DMS79 treated with DMSO at 0.1 percent for 48 hours (cell line): ENCODE measurements at places on chromosomes 11 and 22.

DNA sequence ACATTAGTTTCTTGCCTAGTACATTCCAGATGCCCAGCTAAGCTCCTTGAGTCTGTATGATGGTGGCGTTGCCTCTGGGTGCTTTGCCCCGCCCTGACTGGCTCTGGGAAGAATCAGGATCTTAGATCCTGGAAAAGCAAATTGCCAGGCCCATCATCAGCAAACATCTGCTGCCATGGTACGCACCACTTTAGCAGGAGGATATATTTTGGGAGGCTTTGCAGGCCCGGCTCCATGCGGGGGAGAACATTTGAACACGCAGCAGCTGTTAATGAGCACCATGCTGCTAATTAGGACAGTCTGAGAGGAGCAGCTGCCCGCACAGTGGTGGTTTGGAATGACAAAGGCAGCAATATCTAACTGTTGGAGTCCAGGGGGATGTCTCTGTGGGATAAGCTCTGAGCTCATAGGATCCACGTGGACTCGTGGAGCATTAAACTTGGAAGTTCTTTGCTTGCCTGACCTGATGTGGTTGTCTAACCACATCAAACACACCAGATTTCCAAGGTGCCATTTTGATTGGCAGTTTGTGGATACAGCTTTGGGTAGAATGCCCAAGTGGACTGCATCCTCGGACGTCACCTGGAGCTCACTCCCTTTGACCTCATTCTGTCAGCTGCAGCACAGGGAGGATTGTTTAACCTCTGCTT lies 217.0 kb upstream of the ZBED5 start:
- no peak for DNase-seq

DNA sequence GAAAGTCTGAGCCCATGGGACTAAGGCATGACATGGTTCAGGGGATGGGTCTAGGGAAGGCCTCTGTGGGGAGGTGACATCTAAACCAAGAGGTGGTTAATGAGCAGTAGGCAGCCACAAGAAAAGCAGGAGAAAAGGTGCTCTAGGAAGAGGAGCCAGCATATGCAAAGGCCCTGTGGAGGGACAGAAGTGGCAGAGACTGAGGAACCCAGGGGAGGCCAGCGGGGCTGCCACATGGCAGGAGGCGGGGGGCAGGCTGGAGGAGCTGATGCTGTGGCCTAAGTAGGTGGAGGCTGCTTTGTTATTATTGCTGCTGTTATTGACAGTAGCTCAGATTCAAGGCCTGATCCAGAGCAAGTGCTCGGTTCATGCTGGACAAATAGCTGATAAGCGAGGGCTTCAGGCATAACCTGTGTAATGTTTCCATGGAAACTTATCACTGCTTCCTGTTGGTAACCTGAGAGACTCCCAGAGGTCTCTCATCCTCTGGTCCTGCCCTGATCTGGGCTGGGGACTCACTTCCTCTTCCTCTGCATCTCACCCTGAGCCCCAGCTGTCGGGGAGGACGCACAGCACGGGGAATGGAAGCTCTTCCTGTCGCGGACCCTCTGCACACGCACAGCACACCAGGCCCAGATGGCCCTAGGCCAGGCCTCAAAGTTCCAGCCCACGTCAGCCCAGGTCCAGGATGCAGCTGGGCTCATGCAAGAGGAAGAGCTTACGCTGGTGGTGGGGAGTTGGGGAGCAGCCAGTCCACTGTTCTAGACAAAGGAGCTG lies 75.2 kb upstream of the TP53I11 start:
- DNase-seq: no peak

DNA sequence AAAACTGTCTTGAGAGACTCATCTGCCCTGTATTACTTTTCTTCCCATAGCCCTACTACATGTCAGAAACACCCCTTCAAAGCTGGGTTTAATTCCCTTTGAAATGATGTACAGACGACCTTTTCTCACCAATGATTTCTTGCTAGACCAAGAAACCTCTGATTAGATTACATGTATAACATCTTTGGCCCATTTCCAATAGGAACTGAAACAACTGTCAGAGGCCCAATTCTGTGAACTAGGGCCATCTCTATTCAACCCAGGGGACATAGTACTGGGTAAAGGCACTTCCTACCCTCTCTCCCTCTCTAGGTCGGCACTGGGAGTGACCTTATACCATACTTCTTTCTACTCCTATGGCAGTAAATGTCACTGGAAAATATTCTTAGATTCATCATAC lies 19.4 kb downstream of the NPAT start:
- DNase-seq: no peak

- no peak for DNase-seq
These were observed 23.5 kb upstream of the OSBPL5 start for GRCh38 chr11:3188496-3189195.

DNA sequence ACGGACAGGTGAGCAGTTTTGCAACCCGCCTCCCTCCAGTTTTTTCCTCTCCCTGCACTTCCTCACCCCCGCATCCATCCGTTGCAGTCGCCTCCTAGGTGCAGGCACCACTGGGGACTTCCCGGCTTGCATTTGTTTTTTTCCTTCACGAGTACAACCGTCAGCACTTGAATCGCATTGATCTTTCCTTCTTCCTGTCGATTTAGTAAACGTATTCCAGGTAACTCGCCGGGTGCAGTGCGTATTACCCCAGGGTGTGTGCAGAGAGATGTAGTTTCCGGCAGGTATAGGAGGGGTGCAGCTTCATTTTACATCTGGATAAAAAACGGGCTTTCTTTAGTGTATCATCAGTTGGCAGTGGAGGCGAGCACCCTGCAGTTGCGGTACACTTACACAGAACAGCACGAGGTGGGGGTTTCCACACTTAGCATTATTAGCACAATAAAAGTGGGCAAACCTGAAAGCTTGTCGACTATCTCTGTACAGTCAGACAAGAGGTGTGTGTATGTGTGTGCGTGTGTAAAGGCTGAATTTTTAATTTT lies at the start of gene SORL1-AS1:
Gene SORL1-AS1, minus strand, starts transcription at position 359 of the 542 bp plus-strand sequence.
- DNase-seq: peak; percentile 71

DNA sequence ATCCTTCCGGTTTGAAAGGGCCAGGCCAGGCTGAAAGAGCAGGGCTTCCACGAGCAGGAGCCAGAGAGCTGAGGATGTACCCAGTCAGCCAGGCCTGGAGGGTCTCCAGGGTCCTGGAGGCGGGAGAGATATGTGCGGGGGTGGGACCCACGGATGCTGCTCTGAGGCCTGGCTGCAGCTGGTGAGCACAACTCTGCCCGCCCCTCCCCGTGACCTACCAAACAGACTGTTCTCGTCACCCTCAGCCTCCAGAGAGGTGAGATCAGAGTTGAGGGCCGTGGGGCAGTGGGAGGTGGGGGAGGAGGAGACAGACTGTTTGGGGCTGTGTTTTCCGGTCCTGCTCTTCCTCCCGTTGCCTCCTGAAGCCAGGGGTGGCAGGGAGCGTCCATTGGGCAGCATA lies 42.2 kb downstream of the TRIOBP start:
- no peak for DNase-seq

DNA sequence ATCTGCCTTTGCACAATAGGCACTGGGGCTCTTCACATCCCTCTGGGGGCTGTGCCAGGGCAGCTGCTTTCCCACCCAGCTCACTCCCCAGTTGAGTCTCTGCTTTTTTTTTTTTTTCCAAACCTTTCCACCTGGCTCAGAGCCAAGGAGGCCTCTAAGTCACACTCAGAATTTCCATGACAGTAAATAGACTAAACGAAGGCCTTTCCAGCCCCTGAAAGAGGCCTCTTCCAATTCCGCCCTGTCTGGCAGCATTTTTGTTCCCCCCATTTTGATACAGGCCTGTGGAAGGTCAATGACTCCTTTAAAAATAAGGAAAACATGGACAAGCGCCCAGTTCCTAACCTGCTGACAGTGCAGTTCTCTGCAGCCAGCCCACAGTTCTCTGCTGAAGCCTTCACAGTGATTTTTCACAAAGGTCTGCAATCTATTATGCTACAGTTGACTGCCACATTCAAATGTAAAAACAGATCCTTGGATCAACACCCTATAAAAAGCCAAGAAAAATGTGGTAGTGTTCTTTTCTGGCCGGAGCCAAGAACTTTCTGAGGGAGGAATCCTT lies 107.5 kb upstream of the SESN3 start:
- DNase-seq: peak; percentile 94

DNA sequence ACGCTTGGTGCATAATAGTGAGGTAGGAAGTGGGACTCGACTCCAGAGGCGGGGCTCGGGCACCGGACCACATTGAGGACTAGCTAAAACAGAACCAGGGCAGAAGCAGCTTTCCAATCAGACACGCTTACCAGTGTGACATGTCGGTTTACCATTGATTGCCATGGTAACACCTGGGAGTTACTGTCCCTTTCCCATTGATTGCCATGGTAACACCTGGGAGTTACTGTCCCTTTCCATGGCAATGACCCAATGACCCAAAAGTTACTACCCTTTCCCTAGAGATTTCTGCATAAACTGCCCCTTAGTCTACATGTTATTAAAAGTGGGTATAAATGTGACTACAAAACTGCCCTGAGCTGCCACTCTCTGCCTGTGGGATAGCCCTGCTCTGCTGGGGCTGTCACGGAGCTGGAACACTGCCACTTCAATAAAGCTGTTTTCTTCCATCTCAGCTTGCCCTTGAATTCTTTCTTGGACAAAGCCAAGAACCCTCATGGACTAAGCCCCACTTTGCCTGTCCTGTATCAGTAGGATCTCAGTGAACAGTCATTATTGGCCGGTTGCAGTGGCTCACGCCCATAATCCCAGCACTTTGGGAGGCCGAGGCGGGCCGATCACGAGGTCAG lies 77.4 kb upstream of the CRYBB3 start:
- no peak for DNase-seq
